Hair follicle dermal papilla cell (primary cell): ENCODE measurements at places on chromosomes 3 and 15. TPM values are rescaled to one million over a fixed set of nuclear protein-coding genes. Genes with fewer than 3 reads are reported as not detected.

COL6A5 gene
- under 0.01 and 0.97 TPM in 2 replicates for total RNA-seq

AGBL1 gene
- not detected in 2 replicates for total RNA-seq

PIAS1 gene
- 28.6 and 29.9 TPM in 2 replicates for total RNA-seq

FAM107A gene
- total RNA-seq, result 0.32 and 0.85 TPM in 2 replicates

SEMA3G gene
- 0.85 and 0.97 TPM in 2 replicates for total RNA-seq

CRABP1 gene
- total RNA-seq, result 0.32 and 0.49 TPM in 2 replicates

TIMMDC1 gene
- 43.0 and 46.6 TPM in 2 replicates for total RNA-seq

RAB6B gene
- total RNA-seq, result 0.61 and 0.81 TPM in 2 replicates

FANCD2OS gene
- not detected in 2 replicates for total RNA-seq

CAMKV gene
- not detected in 2 replicates for total RNA-seq

GRAMD1C gene
- 1.7 and 2.4 TPM in 2 replicates for total RNA-seq

OCA2 gene
- 0.12 TPM in 1 of 2 replicates, not detected in the other for total RNA-seq

MYL3 gene
- 2.3 and 9.2 TPM in 2 replicates for total RNA-seq

SH2D7 gene
- not detected in 2 replicates for total RNA-seq

ZNF662 gene
- 4.3 and 6.7 TPM in 2 replicates for total RNA-seq

MAP1A gene
- total RNA-seq, result 115 and 116 TPM in 2 replicates

SNTN gene
- total RNA-seq, result not detected in 2 replicates

PTH1R gene
- total RNA-seq, result 4.5 and 11.0 TPM in 2 replicates

RTP2 gene
- not detected in 2 replicates for total RNA-seq

GOLGA8T gene
- total RNA-seq, result 0.16 TPM in 1 of 2 replicates, not detected in the other

MNS1 gene
- total RNA-seq, result 0.73 and 0.81 TPM in 2 replicates

LDHAL6B gene
- not detected in 2 replicates for total RNA-seq

CDC25A gene
- total RNA-seq, result 1.8 and 2.8 TPM in 2 replicates
